ENCODE measurements at places on chromosomes 12 and 14.

- DNase-seq: no peak
Observed at GRCh38 chr12:9361879-9362326, 153.7 kb upstream of the PZP start.

GRCh38 chr14:69573205-69573830 lies 1.4 kb downstream of the CCDC177 start:
- DNase-seq: no peak

DNA sequence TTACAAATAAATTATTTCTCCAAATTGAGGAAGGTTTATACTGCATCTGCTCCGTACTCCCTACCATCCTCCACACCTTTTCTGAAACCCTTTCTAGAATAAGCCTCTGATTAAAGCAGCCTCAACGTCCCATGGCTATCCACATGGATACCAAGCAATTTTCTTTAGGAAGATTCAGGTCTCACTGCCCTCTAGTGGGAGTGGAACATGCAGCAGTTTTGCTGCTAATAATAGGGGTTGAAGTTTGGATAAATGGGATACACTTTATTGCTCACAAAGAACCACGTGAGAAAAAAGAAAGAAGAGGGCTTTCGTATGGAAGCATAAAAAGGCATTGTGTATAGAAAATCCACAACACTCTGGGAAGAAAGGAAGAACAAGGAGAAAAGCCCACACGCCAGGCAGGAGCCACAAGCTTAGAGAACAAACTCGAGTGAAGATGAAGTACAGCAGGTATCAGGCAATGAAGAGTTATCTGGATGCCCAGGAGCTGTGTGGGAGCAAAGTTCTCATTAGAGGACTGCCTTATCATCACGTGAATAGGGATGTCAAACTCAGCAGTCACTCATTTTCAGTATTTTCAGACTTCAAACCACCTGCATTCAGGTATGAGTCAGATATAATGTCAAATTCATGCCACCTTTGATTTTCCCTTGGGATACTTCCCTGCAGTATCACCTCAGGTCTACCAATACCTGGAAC lies 45.8 kb downstream of the CCER1 start:
- DNase-seq: no peak

GRCh38 chr12:109098651-109099050 lies 1.3 kb downstream of the UNG start:
- DNase-seq: no peak

DNA sequence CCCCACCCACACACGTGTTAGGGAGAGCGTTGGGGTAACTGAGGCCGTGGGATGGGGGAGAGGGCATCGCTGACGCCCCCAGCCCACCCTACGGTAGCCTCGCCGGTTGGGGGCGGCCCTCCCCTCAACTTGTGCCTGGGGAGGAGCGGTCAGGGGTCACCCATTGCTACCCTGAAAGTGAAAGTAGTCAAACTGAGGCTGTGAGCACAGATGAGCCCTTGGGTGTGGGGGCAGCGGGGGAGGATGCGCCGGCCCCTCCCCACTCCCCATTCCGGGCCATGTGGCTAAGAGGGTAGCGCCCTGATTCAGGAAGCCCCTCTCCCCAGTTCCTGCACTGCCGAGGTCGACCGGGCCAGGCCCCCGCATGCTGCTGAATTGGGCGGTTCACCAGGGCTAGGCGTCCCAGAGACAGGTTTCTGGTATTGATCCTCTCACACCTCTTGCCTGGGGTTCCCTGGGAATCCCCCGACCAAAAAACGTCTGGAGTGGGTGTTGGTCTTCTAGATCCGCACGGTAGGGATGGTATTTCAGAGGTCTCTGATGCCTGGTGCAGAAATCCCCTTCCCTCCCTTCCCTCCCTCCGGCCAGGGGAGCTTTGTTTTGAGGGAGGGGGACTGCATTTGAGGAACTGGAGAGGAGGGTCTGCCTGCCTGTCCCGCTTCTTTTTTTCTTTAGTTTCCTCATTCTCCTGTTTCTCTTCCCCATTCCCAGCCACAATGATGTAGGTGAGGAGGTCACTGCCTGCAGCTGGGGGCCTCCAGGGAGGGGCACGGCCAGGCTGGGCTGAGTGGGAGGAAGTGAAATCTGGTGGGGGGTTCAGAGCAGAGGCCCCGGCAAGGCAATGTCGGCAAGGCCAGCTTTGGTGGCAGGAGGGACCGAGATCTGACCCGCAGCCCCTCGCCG lies 1.0 kb downstream of the SH2B3 start:
- DNase-seq: no peak

DNA sequence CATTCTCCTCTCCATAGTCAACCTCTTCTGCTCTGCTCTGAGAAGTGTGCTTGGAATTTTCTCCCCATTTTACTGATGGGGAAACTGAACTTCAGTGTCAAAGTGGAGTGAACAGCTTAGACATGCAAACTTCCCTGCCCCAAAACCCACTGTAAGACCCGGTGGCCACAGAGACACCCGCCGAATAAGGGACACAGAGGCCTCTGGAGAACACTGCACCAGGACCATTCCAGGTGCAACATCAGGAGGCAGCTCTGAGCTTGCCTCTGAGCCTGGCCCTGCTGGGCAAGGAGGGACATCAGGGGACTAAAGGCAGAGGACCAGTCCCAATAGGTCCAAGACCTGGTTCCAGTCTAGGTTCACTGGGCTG lies 1.7 kb downstream of the HDAC7 start:
- no peak for DNase-seq

DNA sequence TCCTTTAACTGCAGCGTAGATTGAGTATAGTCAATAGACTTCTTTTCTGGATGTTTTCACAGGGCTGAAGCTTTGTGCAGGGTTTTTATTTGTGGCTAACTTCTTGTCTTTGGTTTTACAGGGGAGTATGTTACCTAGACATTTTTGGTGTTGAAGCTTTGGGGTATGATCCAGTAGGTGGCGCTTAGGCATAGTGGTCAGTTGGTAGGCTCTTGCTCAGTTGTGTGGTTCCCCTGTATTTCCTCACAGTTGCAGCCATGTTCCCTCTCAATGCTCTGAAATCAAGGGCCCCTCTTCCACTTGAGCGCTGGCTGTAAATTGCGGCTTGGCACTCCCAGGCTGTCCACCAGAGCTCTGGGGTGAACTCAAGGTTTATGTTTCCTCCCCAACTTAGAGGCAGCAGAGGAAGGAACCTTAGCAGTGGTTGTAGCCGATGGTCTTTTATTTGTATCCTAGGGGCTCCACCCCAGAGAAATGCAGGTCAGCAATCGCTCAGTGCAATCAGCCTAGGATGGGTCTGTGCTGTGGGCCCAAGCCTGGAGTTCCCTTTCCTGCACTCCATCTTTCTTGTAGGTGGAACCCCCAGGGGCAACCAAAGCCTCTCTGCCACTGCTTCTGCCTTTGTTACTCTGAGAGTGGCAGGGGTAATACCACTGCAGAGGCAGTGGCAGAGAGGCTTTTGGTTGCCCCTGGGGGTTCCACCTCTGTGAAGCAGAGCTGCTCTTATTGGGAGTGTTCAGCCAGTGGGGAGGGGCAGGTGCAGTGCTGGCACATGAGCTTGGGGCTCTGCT lies 55.1 kb downstream of the CMAS start:
- DNase-seq: no peak

DNA sequence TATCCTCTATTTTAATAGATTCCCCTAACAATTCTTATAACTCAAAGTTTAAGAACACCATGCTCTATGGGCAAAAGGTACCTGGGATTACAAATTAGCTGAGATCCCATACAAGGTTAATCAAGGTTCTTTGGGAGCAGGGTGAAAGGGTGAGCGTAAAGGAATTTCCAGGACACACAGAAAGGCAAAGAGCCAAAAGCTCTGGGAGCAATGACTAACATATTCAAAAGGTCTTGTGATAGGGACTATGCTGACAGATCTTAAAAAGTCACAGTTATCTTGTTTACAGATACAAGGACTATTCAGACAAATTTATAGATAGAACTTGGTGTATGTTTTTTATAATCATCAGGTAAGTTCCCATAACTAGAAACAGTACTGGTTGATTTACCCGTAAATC lies 19.5 kb upstream of the PPFIBP1 start:
- no peak for DNase-seq

GRCh38 chr12:119704065-119704747 lies 36.3 kb downstream of the PRKAB1 start:
- no peak for DNase-seq

GRCh38 chr12:122841544-122842321 lies 6.5 kb downstream of the HIP1R start:
- no peak for DNase-seq

DNA sequence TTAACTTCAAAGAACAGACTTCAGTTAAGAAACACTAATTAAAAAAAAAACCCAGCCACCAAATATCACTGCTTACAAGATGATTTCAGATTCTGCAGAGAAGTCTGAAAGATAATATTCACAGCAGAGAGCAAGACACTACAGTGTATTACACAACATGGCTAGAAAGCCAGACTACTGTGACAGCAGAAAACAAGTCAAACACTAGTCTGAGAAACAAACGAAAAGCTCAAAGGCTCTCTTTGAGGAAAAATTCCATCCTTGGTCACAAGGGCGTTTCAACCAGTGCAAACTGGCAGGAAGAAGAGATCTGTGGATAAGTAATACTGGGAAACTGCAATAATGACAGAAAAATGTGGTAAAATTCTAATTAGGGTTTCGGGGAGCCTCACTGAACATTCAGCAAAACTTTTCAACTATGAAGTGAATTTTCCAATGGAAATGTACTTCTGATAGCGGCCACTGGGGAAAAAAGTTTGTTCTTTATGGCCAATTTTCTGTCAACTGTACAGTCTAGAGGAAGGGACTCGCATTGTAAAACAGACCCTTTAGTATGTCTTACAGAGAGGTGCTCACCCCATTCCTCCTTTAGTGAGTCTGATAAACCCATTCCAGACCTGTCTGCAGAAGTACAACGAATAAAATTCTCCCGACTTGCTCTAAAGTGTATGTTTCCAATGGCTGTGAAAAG lies 50.4 kb downstream of the ACADS start:
- DNase-seq: no peak

DNA sequence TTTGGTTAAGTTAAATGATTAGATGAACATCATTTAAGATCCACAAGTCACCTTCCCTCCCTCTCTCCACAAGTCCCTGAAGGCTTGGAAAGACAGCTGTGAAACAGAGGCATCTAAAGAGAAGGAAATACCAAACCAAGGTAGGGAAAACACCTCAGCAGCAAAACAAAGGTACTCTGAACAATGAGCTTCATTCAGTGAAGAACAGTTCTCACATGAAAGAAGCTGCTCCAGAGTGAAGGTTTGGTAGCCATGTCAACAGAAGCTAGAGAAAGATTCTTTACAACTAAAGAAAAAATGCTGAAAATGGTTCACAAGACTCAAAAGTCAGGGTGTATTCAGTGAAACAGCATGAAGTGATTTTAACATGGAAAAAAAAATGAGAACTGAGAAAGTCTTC lies 69.4 kb downstream of the FGD6 start:
- no peak for DNase-seq

DNA sequence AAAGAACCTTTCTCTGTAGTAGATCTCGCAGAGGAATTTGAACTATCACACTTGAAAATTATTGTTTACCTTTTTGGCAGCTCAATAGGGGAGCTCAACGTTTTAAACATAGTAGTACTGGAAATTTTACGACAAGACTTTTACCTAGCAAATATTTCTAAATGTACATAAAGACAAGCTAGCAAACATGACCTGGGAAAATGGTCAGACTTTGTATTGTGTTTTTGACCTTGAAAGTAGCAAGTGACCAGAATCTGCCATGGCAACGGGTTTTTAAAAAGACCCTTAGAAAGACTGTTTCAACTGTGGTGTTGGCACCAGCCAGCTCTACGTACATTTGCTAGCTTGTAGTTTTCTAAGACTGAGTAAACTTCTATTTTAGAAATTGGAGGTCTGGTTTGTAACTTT lies 20.2 kb upstream of the A2M start:
- DNase-seq: no peak

DNA sequence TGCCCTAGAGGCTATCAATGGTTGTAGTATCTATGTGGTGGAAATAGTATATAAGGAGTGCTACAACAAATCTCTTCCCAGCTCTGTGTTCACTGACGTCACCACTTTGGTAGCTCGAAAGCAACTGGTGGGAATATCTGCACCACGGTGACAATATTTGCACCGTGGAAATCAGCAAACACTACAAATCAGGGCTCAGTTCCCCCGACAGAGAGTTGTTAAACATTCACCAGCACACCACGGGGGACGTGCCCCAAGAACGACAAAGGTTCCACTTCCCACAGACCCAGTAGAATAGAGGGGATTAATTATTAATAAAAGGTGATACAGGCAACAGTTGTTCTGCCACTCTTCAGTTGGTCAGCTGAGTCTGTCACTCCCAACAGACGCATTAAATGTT lies 98.4 kb downstream of the CCDC60 start:
- no peak for DNase-seq

- no peak for DNase-seq
Observed at GRCh38 chr12:28574746-28575592, 384.7 kb downstream of the CCDC91 start.

- no peak for DNase-seq
Observed at GRCh38 chr14:106378191-106378590, 851.8 kb downstream of the TMEM121 start.

DNA sequence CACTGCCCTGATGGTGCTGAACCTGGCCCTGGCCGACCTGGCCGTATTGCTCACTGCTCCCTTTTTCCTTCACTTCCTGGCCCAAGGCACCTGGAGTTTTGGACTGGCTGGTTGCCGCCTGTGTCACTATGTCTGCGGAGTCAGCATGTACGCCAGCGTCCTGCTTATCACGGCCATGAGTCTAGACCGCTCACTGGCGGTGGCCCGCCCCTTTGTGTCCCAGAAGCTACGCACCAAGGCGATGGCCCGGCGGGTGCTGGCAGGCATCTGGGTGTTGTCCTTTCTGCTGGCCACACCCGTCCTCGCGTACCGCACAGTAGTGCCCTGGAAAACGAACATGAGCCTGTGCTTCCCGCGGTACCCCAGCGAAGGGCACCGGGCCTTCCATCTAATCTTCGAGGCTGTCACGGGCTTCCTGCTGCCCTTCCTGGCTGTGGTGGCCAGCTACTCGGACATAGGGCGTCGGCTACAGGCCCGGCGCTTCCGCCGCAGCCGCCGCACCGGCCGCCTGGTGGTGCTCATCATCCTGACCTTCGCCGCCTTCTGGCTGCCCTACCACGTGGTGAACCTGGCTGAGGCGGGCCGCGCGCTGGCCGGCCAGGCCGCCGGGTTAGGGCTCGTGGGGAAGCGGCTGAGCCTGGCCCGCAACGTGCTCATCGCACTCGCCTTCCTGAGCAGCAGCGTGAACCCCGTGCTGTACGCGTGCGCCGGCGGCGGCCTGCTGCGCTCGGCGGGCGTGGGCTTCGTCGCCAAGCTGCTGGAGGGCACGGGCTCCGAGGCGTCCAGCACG lies 4.7 kb downstream of the LTB4R start:
- no peak for DNase-seq

DNA sequence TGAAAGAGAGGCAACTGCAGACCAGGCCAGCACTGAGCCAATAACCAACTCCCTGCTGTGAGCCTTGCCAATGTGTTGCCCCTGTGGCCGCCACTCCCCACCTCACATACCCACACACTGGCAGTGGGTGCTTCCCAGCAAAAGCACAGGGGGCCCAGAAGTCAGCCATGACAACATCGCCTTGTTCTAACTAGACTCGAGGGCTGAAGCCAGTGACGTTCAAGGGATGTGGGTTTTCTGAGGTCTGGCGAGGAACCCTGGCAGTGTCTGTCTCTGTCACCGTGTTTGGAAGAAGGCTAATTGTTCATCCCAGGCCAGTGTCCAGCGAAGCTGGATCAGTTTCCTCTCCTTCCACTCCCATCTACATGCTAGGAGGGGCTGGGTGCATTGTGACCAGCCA lies 311.8 kb upstream of the AMIGO2 start:
- DNase-seq: peak; percentile 30

- DNase-seq: no peak
Observed at GRCh38 chr14:74302152-74302628, 544 bp downstream of the ABCD4 start.
